ENCODE measurements at places on chromosomes 4 and X.

DNA sequence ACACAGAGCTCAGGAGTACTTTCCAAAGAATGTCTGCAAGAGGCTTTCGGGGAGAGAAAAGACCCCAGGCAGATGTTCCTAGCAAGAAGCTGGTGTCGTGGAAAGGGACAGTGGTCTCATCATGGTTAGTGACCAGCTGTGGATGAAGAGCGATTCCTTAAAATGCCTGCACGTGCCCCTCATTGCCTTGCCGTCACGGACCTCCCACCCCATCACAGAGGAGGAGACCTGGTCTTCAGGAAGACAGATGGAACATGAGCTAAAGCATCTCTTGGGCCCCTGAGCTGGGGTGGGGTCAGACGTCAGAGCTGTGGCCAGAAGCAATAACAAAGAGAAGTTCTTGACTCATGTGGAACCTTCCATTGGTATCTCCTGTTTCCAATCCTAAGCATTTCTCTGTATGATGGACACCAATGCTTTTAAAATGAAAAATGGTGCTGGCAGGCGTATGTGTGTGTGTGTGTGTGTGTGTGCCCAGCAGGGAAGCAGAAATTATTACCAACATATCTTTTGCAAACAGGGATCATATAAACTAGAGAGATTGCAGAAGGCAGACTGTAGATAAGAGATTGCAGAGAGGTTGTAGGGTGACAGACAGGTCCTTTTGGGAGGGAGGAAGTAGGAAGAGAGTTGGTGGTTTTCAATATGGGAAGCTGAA lies 25.2 kb upstream of the ASMTL start:
- no peak for DNase-seq

DNA sequence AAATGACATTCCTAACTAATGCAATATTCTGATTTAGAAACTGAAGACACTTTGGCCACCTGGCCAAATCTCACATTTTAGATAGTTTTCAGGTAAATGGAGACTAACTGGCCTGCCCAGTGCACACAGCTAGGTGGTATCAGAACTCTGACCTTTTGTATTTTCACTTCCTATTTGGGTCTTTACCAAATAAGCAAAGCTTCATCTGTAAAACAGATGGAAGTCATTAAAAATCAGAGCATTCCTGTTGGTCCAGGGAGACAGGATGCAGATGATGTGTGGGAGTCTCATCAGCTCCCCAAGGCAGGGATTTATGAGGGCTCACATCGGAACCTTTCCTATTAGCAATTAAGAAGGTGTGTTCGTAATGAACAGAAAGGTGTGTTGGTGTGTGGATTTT lies 57.7 kb downstream of the ARHGAP10 start:
- DNase-seq: no peak

GRCh38 chr4:38113132-38113531 lies 152.9 kb downstream of the PTTG2 start:
- DNase-seq: no peak

DNA sequence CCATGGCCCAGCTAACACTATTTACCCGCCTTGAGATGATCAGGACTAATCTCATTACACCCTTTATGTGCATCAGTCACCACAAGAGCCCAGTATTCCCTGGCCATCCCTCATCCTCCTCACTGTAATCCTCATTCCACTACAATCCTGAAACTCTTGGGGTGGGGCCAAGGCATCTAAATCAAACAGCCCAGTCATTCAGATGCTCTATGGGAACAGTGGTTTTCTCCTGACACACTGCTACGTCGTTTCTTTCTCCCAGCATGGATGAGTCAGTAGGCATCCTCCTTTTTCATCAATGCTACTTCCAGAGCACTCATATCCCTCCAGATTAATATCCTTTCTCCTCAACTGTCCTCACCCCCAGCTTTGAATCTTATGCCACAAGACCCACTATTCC lies 5.6 kb downstream of the SDAD1 start:
- DNase-seq: no peak

DNA sequence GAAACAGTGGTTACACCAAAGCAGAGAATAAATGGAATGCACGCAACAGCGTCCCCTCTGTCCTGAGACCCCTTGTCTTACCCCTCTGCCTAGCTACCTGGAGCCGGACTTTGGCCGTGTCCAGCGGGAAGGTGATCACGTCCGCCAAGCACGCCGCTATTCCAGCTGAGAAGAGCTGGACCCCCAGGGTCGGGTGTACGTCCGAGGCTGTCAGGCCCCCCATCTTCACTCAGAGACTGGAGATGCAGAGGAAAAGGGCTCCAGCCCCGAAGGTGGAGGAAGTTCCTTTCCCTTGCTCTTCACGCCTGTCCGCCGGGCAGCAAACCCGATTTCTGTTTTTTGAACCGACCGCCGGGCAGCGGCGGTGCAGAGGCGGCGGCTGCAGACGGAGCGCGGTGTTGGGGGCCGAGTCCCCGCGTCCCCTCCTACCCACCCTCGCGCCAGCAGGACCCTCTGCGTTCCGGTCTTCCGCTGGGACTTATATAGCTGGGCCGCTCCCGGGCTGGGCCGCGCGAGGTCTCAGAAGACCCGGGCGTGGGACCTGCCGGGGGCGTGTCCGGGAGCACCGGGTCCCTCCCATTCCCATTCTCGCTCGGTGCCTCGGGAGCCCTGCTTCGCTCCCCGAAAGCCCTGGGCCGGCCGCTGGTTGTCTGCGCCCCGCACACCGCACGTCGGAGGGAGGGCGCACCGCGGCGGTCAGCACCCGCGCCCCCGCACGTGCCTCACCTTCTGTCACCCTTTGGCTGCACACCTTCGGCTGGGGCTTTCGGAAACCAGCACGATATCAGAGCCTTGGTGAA lies at the start of gene UCP1:
TSS of gene UCP1 (minus strand) at position 455 of the 800 bp plus-strand sequence. CDS start at position 223, 232 bp downstream.
- DNase-seq: no peak

DNA sequence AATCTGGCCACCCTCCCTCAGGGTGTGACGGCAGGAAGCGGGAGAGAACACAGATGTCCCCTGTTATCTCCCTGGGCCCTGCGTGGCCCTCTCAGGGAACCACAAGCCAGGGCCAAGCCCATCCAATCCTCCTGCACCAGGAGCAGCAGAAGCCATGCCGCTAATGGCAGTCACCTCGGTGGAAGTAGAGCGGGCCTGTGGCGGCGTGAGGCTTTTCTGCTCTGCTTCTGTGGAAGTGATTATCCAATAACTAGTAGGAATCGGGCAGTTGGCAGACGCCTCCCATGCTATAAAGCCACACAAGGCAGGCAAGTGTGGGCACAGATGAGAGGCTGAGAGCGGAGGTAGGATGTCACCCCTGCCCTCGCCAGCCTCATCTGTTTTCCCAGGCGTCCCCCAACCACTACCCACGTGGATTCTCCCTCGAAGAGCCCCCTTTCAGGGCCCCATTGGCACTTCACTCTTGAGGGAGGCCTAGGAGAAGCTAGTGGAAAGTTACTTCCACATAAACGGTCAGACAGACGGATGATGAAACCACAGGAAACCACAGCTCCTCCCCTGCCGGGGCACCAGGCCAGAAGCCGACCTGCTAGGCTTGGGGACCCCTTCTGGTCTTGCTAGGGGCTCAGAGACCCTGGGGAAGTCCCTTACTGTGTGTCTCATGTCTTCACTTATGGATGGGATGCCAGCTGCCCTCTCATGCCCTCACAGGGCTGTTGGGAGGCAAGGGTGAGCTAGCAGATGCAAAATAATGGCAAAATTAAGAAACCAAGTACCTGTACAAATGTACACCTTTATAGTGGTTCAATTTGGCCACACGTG lies 18.8 kb upstream of the TMSB4X start:
- peak; percentile 46 for DNase-seq

GRCh38 chr4:44629280-44629866 lies 22.1 kb downstream of the YIPF7 start:
- DNase-seq: peak; percentile 21

DNA sequence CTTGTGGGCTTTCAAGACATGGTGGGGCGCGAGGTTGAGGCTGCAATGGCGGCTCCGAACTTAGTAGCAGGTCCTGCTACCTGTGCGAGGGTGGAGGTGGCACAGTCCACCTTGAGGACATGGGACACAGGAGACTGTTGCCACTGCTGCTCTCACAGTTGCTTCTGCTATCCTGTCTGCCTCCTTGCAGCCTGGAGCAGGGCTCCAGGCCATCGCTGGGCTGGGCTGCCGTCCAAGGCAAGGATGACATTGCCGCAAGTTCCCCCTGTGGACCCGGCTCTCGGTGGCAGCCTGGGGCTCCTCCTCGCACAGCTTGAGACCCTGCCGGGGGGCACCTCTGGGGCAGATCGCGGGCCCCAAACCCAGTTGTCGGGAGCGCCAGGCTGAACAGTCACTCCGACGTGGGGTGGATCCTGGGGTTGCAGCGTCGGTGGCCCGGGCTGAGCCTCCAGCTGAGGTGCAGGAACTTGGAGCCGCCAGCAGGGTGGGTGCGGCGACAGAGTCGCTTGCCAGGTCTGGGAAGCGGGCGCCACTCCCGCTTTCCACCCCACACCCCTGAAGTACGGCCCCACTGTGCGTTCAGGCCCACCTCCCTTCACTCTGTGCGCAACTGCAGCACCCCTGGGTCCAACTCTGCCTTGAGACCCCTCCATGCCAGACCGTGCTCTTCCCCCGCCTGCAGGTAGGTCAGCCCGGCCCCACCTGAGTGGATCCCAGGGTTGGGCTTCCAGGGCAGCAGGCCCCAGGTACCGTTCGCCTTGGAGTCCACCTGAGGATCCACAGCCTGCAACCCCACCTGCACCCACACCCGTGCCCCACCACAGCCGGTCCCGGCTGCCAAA lies 192.7 kb upstream of the NUDT6 start:
- DNase-seq: no peak
